ENCODE measurements at places on chromosomes 7 and 10. TPM values are rescaled to one million over a fixed set of nuclear protein-coding genes. Genes with fewer than 3 reads are reported as not detected.

The TBXAS1 gene
- 1.9 TPM for total RNA-seq

The VENTX gene
- not detected for total RNA-seq

The NDUFB8 gene
- total RNA-seq, result 133 TPM

The KLF6 gene
- 73.6 TPM for total RNA-seq

The CCL24 gene
- not detected for total RNA-seq

The SPDYE8 gene
- not detected for total RNA-seq

The OR6B1 gene
- not detected for total RNA-seq

The FAM25G gene
- not detected for total RNA-seq

The IRF5 gene
- total RNA-seq, result 1.3 TPM
